ENCODE measurements at places on chromosomes 2 and 18. TPM values are rescaled to one million over a fixed set of nuclear protein-coding genes. Genes with fewer than 3 reads are reported as not detected.
A peak's percentile ranks its signal among the peaks of the same experiment; 100 is the strongest.

The SERPINB12 gene
- not detected for total RNA-seq

GRCh38 chr18:24053211-24053610 is 38.7 kb downstream of the TTC39C start:
- no peak overlapping the region for H3K4me3 ChIP-seq
- no peak overlapping the region for H3K27ac ChIP-seq
- H3K4me1 ChIP-seq, result peaks cover 10% of the 10 kb centered on the region
- no peaks in the 10 kb centered on the region for H3K36me3 ChIP-seq
- no peak for DNase-seq

- no peaks in the 10 kb centered on the region for H3K4me1 ChIP-seq
- H3K27ac ChIP-seq, result no peak overlapping the region
- H3K36me3 ChIP-seq, result no peaks in the 10 kb centered on the region
Observed at GRCh38 chr2:217362710-217363109, 502.8 kb upstream of the TNP1 start.

DNA sequence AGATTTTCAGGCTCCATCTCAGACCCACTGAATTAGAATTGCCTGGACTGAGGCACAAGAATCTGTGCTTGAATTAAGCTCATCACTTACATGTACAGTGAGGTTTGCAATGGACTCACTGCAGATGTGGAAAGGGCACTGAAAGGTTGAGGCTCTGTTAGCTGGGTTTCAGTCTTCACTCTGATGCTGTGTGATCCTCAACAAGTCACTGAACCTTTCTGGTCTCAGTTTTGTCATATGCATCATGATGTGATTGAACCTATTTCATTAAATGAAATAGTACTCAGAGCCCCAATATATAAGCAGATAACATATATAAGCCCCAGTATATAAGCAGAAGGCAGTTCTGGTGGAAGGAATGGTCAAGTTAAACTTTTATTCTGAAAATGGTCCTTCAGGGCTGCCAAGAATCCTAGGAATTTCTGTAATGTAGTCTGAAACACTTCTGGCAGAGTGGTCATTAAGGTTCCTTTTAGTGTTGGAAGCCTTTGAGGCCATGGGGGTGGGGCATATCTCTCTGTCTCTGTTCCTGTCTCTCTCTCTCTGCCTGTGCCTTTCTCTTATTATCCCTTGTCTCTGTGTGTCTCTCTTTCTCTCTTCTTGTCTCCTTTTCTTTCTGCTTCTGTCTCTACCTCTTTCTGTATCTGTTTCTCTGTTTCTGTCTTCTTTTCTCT is 110.4 kb downstream of the ADCYAP1 start:
- H3K4me1 ChIP-seq, result no peaks in the 10 kb centered on the region
- H3K4me3 ChIP-seq, result no peak overlapping the region
- no peaks in the 10 kb centered on the region for H3K36me3 ChIP-seq
- no peak for DNase-seq
- H3K27me3 ChIP-seq, result no peaks in the 10 kb centered on the region
- H3K27ac ChIP-seq, result no peak overlapping the region

GRCh38 chr2:97706112-97706511 is 7.3 kb upstream of the ZAP70 start:
- H3K36me3 ChIP-seq, result no peaks in the 10 kb centered on the region
- no peaks in the 10 kb centered on the region for H3K4me1 ChIP-seq
- DNase-seq, result no peak
- H3K27ac ChIP-seq, result no peak overlapping the region
- H3K4me3 ChIP-seq, result no peak overlapping the region
- no peaks in the 10 kb centered on the region for H3K27me3 ChIP-seq

DNA sequence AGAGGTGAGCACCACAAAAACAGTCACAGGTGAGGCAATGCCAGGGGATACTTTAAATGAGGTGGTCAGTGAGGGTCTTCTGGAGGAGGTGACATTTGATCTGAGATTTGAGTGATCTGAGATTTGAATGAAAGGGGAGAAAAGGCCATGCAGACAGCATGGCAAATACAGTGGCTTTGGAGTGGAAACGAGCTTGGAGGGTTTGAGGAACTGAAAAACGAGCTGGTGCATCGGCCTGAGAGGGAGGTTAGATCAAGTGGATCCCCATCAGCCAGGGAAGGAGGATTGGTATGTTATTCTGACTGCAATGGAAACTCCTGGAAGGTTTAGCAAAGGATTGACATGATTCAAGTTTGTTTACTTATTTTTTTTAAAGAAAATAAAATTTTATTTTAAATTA is 245.1 kb downstream of the KCNS3 start:
- H3K27ac ChIP-seq, result no peak overlapping the region
- H3K36me3 ChIP-seq, result no peaks in the 10 kb centered on the region
- 0 out of 2 replicates have a peak, but pooled peaks cover 2% of the 10 kb centered on the region for H3K4me1 ChIP-seq
- DNase-seq, result peak; percentile 50
- H3K27me3 ChIP-seq, result no peaks in the 10 kb centered on the region

- no peaks in the 10 kb centered on the region for H3K36me3 ChIP-seq
- peak; percentile 48 for DNase-seq
- peaks cover 13% of the 10 kb centered on the region for H3K4me1 ChIP-seq
- H3K27me3 ChIP-seq, result no peaks in the 10 kb centered on the region
- H3K4me3 ChIP-seq, result peak overlapping the region; percentile 75
- H3K27ac ChIP-seq, result no peak overlapping the region
Observed at GRCh38 chr18:35376393-35376741, 770 bp downstream of the ZNF396 start.

DNA sequence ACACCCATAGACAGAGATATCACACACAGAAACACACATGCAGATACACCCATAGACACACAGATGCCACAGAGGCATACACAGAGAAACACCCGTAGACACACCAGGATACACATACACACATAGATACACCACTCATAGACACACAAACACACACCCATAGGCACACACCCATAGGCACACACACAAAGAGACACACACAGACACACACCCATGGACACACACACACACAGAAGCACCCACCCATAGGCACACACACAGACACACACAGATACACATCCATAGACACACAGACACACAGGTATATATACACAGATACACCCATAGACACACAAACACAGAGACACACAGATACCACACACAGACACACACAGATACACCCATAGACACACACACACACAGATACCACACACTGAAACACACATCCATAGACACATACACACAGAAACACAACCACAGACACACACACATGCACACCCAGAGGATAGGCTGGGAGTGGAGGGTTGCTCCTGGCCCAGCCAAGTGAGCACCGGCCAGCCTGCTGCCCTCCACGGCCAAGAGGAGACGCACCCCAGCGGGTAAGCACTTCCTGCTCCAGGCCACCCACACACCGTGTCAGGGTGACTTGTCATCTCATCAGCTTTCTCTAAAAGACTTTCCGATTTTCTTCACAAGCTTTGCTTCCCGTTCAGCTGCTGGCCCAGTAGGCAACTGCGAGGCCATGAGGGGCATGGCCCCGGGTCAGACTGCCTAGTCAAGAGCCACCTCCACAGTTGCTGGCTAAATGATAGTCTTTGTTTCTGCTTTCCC is 14.1 kb upstream of the CNNM3 start:
- no peak for DNase-seq
- H3K27me3 ChIP-seq, result no peaks in the 10 kb centered on the region
- peaks cover 18% of the 10 kb centered on the region for H3K4me1 ChIP-seq
- no peak overlapping the region for H3K27ac ChIP-seq
- H3K4me3 ChIP-seq, result no peak overlapping the region

All from Karpas-422 (cell line).